ENCODE measurements at places on chromosomes 2 and 18.

- no peak for DNase-seq
Measured at GRCh38 chr2:120118018-120118417, 105.1 kb downstream of the EPB41L5 start.

DNA sequence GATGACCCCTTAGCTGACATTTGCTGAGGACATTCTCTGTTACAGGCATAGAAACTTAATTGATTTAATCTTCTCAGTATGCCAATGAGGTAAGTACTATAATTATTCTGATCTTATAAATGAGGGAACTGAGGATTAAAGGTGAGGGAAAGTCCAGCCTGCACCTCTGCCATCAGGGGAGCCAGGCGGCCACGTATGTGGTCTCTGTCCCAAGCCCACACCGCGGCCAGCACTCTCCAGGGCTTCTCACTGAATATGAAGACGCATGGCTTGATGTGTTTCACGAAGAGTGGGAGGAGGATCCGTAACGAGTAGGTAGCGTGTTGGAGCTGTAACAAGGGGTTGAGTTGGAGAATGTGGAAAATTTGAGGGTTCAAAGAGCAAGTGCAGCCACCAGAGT, 154.4 kb downstream of the TMEM18 start:
- DNase-seq, result no peak

DNA sequence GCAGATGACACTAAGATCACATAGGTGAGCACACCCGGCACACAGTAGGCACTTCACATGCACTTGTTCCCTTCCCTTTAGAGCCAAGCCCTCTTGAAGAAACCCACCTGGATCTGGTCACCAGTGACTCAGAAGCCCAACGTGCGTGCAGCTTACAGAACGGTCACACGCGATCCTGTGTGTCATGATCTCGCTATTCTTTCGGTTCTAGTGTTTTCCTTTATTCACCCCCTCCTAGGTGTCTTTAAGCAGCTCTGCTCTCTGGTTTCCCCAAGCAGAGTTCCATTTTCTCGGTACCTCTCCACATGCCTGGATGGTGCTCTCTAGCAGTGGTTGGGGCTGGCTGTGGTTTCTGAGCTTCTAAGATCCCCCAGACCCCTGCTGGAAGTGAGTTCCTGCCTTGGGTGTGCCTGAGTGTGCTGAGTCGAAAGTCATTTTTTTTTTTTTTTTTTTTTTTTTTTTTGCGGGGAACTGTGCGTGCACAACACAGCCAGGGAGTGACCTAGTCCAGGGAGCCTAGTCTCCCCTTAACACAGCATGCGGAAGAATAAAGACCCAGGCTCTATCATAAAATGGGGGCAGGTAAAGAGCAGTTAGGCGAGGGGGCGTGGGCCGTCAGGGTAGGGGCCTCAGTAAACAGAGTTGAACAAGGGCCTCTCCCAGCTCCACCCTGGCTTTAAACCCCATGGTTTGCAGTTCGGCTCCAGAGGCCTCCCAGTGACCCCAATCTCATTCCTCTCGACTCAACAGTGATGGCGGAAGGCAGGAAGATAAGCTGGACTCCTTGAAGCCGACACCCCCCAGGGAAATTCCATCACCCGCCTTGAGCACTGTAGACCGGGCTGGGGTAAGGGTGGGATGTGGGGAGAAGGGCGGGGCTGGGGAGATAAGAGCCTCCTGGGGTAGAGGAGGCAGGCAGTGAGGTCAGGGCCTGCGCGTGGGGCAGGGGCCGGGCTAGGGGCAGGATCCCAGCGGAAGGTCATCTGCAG, 29.8 kb upstream of the DNMT3A start:
- no peak for DNase-seq

GRCh38 chr2:139924070-139924469, 1143.9 kb upstream of the NXPH2 start:
- DNase-seq, result no peak

DNA sequence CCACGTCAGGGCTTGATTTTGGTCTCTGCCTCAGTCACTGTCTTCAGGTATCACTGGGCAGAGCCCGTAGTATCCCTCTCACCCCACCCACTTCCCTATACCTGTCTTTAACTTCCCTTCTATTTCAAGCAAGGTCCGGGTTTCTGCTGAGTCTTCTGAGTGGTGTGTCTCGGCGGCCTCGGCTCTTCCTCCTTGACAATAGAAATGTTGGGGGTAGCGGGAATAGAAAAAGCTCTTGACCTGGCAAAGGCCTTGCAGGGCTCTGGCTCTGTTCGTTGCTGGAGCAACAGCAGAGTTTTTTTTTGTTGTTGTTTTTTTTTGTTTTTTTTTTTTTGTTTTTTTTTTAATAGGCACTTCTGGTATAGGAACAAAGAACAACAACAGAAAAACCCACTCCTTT, 16.0 kb upstream of the IGFBP5 start:
- DNase-seq, result no peak

DNA sequence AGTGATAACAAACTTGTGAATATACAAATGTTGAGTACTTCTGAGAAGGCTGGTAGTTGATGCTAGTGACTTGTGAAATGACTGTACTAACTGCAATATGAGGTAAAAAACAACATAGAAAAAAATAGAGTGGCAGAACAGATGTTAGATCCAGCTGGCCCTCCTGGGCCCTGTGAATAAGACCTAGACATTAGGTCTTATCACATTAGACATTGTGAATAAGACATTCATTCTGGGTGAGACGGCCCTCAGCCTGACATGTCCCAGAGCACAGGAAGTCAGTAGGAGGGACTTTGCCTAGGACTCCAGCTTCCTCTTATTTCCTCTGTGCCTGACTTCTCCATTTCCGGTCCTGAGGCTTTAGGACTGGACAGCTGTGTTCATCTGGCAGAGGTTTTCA, 22.9 kb downstream of the DOK1 start:
- no peak for DNase-seq

- peak; percentile 64 for DNase-seq
Measured at GRCh38 chr2:24917086-24917485, 3.0 kb downstream of the ADCY3 start.

DNA sequence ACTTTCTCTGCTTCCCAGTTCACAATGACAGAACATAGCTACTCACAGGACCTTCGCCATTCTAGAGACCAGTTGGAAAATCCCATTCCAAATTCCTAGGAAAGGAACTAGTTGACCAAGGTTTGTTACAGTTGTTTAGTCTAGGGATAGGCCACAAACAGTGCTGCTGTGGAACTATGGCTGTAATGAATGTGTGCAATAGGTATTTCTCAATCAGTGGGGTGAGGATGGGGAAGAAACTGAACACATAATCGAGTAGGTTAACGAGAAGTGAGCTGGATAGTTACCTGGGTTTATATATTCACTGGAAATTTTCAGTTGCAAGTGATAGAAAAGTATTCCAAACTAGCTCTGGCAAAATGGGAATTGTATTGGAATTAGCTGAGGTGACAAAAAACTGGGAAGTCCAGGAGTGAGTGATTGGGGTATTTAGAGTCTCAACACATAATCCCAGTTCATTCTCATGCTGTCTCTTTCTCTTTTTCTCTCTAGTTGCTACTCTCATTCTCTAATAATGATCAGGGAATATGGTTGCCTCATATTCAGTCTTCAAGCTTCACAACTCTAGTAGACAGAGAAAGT, 18.2 kb upstream of the HMSD start:
- no peak for DNase-seq

DNA sequence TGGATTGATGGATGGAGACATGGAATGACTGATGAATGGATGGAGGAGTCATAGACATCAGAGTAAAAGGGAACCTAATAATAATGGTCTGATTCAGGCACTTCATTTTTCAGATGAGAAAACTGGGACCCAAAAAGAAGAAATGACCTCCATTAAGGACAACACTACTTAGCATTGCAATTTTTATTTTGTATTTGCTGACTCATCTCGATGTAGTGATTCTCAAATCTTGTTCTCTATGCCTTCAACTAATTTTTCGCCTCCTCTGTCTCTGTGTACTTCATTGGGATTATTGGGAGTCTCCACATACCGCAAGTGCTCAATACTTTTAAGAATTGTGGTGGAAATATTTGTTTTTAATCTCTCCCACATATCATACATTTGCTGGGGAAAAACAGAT, 446.2 kb upstream of the FSHR start:
- no peak for DNase-seq

DNA sequence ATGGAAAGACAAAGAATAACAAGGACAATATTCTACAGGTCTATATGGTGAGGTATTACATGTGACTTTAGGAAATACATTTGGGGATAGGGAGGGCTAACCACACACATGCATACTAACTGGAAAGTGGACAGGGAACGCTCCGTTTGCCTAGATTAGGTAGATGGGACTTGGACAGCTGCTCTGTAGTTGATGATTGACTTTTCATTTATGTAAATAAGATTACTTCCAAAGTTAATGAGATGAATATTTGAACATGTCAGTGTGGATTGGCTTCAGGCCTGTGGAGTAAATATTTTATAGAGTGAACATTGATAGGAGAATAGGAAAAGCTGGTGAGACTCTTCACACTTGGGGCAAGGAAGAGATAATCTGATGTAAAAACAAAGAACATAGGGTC, 142.0 kb downstream of the NCK2 start:
- DNase-seq, result no peak

DNA sequence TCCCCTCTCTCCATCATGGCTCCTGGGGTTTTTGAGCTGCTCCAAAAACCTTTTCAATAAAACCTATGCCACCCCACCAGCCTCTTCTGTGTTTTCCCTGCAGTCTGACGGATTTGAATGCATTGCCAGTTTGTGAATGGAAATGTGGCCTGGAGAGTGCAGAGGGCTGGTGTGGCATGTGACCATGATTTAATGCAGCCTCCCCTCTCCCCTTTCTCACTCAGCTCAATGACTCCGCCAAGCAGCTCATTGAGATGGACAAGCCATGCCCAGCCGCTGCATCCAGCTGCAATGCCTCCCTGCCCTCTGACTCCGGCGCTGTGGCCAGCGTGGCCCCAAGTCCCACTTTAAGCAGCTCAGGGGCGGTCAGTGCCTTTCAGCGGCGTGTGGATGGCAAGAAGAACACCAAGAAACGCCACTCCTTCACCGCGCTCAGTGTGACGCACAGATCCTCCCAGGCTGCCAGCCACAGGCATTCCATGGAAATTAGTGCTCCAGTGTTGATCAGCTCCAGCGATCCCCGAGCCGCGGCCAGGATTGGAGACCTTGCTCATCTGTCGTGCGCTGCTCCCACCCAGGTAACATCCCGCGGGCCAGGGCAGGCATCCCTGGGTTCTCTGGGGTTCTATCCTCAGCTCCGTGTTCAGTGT, 215.3 kb downstream of the SEPTIN10 start:
- no peak for DNase-seq

DNA sequence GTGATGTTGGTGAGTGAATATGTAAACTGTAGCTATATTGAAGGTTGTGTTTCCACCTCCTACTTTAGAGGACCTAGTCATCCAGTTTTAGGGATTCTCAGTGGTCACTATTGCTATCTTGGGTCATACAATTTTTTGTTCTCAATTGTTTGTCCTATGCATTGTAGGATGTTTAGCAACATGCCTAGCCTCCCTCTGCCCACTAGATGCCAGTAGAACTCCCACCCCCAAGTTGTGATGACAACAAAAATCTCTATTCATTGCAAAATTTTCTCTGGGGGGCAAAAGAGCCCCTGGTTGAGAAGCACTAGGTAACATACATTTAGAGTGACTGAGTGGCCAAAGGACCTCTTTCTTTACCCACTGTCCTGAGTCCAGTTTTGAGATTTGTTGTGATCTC, 87.3 kb downstream of the LRRTM4 start:
- DNase-seq, result no peak

GRCh38 chr2:21330786-21331391, 207.1 kb downstream of the TDRD15 start:
- DNase-seq, result no peak

DNA sequence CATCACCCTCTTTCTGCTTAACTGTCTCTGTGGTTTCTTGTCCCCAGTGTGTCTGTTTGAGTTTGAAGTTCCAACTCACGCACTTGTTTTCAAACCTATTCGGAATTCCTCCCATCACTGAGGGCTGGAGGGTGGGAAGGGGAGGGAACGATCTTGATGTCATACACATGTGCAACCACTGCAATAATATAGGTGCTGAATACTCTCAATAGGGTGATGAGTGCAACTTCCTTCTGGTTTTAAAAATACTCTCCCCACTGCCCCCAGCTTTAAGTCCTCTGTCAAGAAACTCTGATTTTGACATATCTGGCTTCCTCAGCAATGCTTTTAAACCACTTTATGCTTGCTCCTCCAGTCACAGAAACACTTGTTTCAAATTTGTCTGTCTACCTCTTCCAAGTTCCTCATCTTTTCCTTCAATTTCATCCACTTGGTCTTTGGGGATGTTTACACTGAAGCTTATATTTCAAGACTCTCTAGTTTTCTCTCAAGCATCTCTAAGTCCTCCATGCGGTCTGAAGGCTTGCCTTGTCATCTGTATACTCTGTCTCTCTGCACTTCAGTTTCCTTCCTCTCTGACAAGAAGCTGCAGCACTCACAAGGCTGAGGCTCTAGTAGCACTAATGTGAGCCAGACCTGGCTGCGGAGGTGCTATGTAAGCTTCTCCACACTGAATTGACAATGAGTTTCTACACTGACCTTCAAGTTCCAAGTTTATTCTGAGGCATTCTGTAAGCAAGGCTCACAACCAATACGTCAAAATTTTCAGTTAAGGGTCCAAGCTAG, 422.3 kb downstream of the ZEB2 start:
- DNase-seq, result no peak

- DNase-seq, result no peak
Measured at GRCh38 chr2:233075966-233076339, 15.8 kb downstream of the INPP5D start.

DNA sequence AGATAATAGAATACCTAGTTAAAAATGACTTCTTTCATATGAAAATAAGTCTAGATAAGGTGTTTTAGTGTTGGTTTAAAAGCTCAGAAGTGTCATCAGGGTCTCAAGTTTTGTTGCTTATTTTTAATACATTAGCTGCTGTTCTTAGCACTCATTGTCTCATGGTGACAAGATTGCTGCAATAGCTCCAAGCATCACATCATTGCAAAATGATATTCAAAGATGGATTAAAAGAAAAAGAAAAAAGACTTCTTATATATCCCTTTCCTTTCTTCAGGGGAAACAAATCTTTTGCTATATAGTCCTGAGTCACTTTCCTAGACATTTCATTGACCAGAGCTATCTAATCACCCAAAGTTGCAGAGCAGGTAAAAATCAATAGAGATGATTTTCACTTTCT, 386.1 kb downstream of the ARHGAP15 start:
- no peak for DNase-seq

DNA sequence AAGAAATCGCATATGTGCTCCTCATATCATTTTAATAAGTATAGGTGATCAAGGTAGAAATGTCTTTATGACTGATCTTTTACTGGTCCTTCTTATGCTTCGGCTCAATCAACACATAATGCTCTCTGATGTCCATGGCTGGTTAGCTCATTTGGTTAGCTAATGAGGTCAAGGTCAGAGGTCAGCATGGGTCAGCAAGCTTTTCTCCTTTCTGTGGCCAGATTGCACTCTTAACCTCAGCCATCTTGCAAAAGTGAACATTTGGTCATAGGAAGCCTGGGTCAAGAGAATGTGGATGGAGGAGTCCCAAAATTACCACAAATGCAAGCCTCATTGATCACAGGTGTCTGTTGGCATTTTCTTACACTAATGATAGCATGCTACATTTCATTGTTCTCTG, 35.4 kb upstream of the DARS1 start:
- no peak for DNase-seq
